ENCODE measurements at places on chromosomes 1 and 21.
A peak's percentile ranks its signal among the peaks of the same experiment; 100 is the strongest.

DNA sequence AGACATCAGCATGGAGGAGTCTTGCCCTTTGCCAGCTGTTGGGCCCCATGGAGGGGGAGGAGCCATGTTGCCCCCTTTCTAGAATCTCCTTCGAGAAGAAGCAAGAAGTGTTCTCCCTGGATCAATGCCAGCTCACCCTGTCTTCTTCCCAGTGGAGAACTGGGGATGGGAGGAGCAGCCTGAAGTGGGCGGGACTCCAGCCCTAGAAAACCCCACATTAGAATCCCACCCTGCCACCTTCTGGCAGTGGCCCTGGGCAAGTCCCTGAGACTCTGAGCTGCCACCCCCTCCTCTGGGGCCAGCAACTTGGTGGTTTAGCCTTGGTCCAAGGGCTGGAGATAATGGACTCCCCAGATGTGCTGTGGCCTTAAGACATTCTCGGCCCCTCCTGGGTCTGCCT is 51.7 kb downstream of the PAX7 start:
- DNase-seq, result no peak
- H3K4me3 ChIP-seq, result no peak overlapping the region
- H3K4me1 ChIP-seq, result no peaks in the 10 kb centered on the region
- no peak overlapping the region for H3K27ac ChIP-seq
- peaks cover 3% of the 10 kb centered on the region for H3K27me3 ChIP-seq

- H3K36me3 ChIP-seq, result peaks cover 4% of the 10 kb centered on the region
- no peak for DNase-seq
- no peaks in the 10 kb centered on the region for H3K27me3 ChIP-seq
- peak overlapping the region; percentile 43 for H3K27ac ChIP-seq
- H3K4me1 ChIP-seq, result peaks cover 15% of the 10 kb centered on the region
Observed at GRCh38 chr1:45348966-45349677, 8.9 kb upstream of the MUTYH start.

GRCh38 chr1:11059155-11059967 is 457 bp downstream of the SRM start:
- peaks cover 61% of the 10 kb centered on the region for H3K4me1 ChIP-seq
- peak overlapping the region; percentile 75 for H3K27ac ChIP-seq
- peaks cover 8% of the 10 kb centered on the region for H3K36me3 ChIP-seq
- peak overlapping the region; percentile 98 for H3K4me3 ChIP-seq
- H3K27me3 ChIP-seq, result no peaks in the 10 kb centered on the region

GRCh38 chr1:88791192-88791591 is 100.2 kb downstream of the GTF2B start:
- DNase-seq, result no peak
- no peaks in the 10 kb centered on the region for H3K27me3 ChIP-seq
- H3K4me1 ChIP-seq, result peaks cover 12% of the 10 kb centered on the region
- peak overlapping the region; percentile 40 for H3K27ac ChIP-seq

- H3K27me3 ChIP-seq, result peaks cover 23% of the 10 kb centered on the region
- no peak for DNase-seq
- H3K36me3 ChIP-seq, result no peaks in the 10 kb centered on the region
- no peak overlapping the region for H3K27ac ChIP-seq
- no peak overlapping the region for H3K4me3 ChIP-seq
- no peaks in the 10 kb centered on the region for H3K4me1 ChIP-seq
Observed at GRCh38 chr1:206101351-206102045, 15.7 kb downstream of the AVPR1B start.

DNA sequence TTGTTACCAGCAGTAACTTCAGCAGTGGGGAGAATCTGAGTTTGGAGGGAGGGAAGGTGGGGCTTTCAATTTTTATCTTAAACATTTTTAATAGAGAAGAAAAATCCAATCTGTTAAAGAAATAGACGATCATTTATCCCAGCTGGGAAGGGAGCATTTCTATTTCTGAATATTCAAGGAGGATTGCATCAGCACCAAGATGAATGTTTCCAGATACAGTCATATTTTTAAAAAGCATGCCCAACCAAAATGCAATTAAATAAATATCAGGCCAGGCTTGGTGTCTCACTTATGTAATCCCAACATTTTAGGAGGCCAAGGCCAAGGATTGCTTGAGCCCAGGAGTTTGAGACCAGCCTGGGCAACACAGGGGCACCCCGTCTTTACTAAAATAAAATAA is 1.7 kb upstream of the ATP1A4 start:
- H3K27ac ChIP-seq, result no peak overlapping the region
- H3K4me1 ChIP-seq, result no peaks in the 10 kb centered on the region
- no peaks in the 10 kb centered on the region for H3K36me3 ChIP-seq
- DNase-seq, result no peak

DNA sequence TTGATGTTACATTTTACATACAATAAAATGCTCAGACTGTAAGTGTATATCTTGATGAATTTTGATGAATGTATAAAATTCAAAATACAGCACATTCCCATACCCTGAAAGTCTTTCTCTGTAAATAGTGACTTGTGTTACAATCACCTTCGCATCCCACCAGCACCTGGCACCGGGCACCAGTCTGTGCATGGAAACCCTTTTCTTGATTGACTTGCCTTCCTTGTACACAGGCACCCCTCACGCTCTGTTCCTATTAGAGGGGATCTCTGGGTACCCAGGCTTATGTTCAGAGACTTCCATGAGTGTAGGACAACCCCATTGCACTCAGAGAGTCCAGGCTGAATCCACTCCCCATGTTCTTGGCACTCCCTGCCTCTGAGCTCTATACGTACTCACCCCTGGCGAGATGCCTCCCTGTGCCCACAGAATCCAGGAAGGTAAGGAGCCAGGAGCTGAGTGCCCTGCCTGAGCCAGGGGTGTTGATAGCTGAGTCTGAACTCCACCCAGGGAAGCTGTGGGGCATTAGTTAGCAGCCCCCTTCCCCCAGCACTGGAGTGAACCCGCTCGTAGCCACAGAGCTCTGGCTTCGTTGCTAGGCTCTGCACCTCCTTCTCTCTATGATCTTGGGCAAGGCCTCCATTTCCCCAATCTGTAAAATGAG is 22.5 kb upstream of the PKP1 start:
- no peak overlapping the region for H3K4me3 ChIP-seq
- no peak overlapping the region for H3K27ac ChIP-seq
- H3K4me1 ChIP-seq, result no peaks in the 10 kb centered on the region
- H3K27me3 ChIP-seq, result peaks cover 17% of the 10 kb centered on the region
- no peaks in the 10 kb centered on the region for H3K36me3 ChIP-seq

- no peaks in the 10 kb centered on the region for H3K36me3 ChIP-seq
- H3K4me1 ChIP-seq, result no peaks in the 10 kb centered on the region
- no peak for DNase-seq
- H3K27ac ChIP-seq, result no peak overlapping the region
- no peak overlapping the region for H3K4me3 ChIP-seq
- H3K27me3 ChIP-seq, result no peaks in the 10 kb centered on the region
Observed at GRCh38 chr1:176809292-176809691, 346.3 kb downstream of the PAPPA2 start.

DNA sequence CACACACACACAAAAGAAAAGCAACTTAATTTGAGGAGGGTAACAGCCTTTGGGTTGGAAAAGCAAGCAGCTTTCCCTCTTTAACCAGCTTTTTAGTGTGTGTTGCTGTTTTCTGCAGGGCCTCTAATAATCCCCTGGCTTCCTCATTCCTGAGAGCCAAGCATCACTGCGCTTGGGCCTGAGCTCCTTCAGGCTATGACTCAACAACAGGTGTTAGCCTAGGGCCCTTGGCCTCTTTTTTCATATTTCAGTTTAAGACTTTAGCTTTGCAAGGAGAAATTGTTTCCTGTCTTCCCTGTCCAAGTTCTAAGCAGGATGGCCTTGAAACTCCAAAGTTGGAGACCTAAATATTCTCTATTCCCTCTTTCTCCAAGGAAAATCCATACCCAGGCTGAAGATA is 26.2 kb upstream of the SNX27 start:
- H3K4me3 ChIP-seq, result no peak overlapping the region
- H3K27me3 ChIP-seq, result no peaks in the 10 kb centered on the region
- DNase-seq, result no peak
- H3K27ac ChIP-seq, result no peak overlapping the region
- H3K36me3 ChIP-seq, result no peaks in the 10 kb centered on the region

DNA sequence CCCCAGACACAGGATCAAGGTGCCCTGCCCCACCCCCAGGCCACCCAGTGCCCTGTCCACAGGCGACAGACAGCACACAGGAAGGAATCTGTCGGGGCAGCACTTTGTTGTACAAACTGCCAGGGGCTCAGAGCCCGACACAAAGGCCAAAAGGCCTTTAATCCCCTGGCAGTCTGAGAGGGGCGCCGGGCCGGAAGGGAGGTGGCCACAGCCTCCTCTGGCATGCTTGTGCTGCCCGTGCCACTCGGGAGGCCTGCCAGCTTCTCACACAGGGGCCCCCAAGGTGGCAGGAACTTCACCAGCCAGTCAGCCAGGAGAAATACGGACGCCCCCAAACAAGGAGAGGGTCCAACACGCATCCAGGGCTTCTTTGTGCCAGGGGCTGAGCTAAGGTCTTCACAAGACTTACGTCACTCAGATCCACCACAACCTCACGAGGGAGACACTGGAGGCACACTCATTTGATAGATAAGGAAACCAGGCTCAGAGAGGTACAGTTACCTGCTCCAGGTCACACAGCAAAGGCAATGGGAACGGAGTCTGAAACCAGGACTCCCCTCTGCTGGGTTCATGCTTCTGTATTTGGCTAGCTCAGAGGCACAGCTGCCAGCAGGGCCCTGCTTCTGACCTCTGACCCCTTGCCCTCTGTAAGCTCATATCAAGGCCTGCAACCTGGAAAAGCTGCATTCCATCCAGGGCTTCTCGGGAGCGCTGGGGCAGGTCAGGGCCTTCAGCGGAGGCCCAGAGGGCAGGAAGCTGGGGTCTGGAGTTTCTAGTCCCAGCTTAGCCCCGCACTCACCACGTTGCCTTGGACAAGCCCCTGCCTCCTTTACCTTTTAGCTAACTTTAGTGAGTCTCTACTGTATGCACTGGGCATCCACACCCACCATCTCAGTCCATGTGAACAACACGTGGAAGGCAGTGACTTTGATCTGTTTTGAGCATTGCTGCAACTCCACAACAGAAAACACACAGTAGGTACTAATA is 34.8 kb downstream of the HSPG2 start:
- H3K4me3 ChIP-seq, result no peak overlapping the region
- no peaks in the 10 kb centered on the region for H3K27me3 ChIP-seq
- H3K4me1 ChIP-seq, result peaks cover 11% of the 10 kb centered on the region
- H3K27ac ChIP-seq, result no peak overlapping the region
- DNase-seq, result no peak

- peaks cover 12% of the 10 kb centered on the region for H3K27me3 ChIP-seq
- peaks cover 3% of the 10 kb centered on the region for H3K36me3 ChIP-seq
- no peak for DNase-seq
- peaks cover 4% of the 10 kb centered on the region for H3K4me1 ChIP-seq
Observed at GRCh38 chr21:25385341-25385740, 221.9 kb downstream of the MRPL39 start.

DNA sequence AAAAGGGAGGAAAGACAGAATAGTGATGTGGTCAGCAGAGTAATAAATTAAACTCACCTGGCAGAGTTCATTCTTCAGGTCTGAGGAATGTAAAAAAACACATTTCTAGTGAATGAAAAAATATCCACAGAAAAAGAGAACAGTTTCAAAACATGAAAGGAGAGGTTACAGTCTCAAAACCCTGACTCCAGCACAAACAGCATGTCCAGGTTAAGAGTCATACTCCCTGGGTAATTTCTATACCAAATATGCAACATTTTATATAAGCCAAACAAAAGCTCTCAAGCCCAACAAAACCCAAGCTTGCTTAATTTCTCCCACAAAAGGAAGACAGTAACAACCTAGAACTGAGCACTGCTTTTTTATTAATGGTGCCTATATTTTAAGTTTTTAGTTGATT is 173.0 kb downstream of the NTMT2 start:
- H3K4me1 ChIP-seq, result no peaks in the 10 kb centered on the region
- H3K36me3 ChIP-seq, result no peaks in the 10 kb centered on the region
- H3K27me3 ChIP-seq, result peaks cover 6% of the 10 kb centered on the region
- H3K4me3 ChIP-seq, result no peak overlapping the region
- DNase-seq, result no peak

DNA sequence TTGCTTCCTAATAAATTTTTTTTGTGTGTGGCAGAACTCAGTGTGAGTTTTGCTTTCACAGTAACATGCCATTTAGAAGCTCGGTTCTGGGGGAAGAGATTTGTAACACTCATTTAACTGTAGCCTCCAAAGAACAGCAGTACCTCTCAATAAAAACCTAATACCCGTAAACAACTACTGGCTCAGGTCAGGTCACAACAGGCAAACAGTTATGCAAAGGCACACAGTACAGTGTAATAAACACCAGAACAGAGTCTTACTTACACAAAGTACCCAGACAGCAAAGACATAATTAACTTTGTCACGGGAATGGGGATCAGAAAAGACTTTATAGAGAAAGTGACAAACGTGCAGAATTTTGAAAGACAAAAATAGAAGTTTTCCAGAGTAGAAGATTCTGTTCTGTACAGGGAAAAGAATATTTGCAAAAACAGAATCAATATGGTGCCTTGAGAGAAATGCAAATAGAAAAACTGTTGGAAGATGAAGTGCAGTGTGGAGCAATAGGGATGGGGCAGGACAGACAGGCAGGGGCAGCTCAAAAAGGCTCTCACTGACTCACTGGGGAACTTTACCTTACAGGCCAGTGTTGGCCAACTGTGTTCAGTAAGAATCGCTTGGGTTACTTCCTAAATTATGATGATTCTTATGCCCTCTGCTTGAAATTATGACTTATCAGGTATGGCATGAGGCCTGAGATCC is 38.8 kb downstream of the EGLN1 start:
- no peaks in the 10 kb centered on the region for H3K27me3 ChIP-seq
- peaks cover 28% of the 10 kb centered on the region for H3K4me1 ChIP-seq
- no peak overlapping the region for H3K4me3 ChIP-seq
- DNase-seq, result no peak
